CD14-positive monocyte (primary cell): ENCODE measurements at places on chromosomes 13 and 19.

GRCh38 chr13:113789167-113789566, 30.1 kb downstream of the TMEM255B start:
- H3K27ac ChIP-seq: no peak overlapping the region
- H3K36me3 ChIP-seq: no peaks in the 10 kb centered on the region
- H3K4me3 ChIP-seq: no peak overlapping the region

- H3K4me1 ChIP-seq: peaks cover 30% of the 10 kb centered on the region
- no peak overlapping the region for H3K27ac ChIP-seq
- no peak overlapping the region for H3K4me3 ChIP-seq
- no peak for DNase-seq
- H3K36me3 ChIP-seq: peaks cover 71% of the 10 kb centered on the region
- no peaks in the 10 kb centered on the region for H3K27me3 ChIP-seq
Measured at GRCh38 chr19:40759352-40759751, 8.3 kb downstream of the SNRPA start.

GRCh38 chr13:26618726-26619125, 61.2 kb downstream of the WASF3 start:
- DNase-seq: no peak
- H3K36me3 ChIP-seq: no peaks in the 10 kb centered on the region
- no peak overlapping the region for H3K4me3 ChIP-seq
- no peaks in the 10 kb centered on the region for H3K4me1 ChIP-seq
- peaks cover 2% of the 10 kb centered on the region for H3K27me3 ChIP-seq
- H3K27ac ChIP-seq: no peak overlapping the region

DNA sequence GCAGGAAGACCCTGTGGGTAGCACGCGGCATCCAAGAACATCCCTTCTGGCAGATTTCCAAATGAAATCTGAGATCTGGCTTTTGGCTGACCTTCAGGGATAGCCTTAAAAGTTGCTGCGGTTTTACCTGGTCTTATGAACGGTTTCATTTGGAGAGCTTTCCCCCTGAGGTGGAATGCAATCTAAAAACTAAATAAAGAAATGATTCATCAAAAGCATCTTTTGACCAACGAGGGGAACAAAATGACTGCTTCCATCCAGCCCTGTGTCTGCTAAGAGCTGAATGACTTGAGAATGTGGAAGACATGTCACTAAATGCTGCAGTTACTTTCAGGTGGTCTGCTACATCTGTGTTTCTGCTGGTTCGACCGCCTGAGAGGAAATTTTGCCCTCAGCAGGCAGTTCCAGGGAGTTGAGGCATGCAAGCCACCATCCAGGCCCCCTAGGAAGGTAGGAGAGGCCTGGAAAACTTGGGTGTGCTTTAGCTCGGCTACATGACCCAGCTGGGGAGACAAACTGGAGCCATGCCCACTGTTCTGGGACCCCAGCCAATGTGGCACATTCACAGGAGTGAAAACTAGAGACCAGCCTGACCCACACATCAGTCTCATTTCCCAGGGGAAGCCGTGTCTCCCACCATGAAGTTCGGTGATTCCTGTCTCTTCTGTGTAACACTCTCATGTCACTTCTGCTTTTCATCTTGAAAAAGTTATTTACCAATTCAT, 175.1 kb upstream of the KL start:
- H3K36me3 ChIP-seq: no peaks in the 10 kb centered on the region
- no peaks in the 10 kb centered on the region for H3K27me3 ChIP-seq
- H3K4me3 ChIP-seq: no peak overlapping the region
- H3K27ac ChIP-seq: no peak overlapping the region

DNA sequence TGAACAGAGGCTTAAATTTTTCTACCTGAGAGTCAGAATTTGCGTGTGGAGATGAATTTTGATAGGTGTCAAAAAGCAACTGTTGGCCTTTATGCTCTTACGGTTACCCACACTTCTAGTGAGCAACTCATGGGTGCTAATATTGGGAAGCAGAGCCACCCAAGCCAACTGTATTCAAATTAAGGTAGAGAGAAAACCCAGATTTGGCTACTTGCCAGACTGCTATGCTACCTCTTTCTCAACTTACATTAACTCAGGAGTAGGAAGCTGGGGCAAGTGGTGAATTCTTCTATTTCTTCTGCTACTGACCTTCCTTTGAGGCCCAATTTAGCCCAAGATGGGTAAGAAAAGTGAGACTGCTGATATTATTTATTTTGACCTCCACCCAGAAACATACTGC, 83.9 kb downstream of the OLFM4 start:
- H3K4me1 ChIP-seq: no peaks in the 10 kb centered on the region
- H3K27ac ChIP-seq: no peak overlapping the region
- no peak overlapping the region for H3K4me3 ChIP-seq
- no peaks in the 10 kb centered on the region for H3K36me3 ChIP-seq
- DNase-seq: no peak

DNA sequence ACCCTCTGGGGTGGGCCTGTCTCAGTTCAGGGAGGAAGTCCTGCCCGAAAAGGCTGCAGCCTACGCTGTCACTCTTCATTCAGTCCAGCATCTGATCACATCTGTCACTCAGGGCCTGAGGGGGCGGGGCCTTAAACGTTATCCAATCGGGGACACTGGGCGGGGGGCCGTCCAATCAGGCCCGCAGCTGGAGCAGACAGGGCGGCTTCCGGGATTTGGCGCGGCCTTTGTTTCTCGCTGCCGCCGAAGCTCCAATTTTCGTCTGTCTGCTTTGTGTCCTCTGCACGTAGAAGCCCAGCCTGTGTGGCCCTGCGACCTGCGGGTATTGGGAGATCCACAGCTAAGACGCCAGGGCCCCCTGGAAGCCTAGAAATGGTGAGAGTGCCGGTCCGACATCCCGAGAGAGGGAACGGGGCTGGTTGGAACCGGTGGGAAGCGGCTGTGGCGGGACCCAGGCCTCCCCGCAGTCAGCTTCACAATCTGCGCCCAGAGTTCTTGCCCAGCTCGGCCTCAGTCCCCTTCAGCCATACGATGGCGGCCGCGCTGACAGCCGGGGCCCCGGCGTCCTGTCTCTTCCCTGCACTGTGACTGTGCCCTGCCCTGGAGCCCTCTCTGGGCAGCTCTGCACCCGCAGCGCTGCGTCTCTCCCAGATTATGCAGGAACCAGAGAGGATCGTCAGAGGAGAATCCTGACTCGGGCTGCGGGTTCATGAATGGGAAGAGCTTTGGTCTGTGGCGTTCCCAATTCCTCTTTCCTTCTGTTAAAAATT, at the start of gene ZNF730:
Gene ZNF730 (plus strand): TSS at position 224 of the 770 bp plus-strand sequence. CDS start 149 bp downstream, at position 373.
- peaks cover 9% of the 10 kb centered on the region for H3K4me1 ChIP-seq
- H3K27ac ChIP-seq: peak within 1 kb of the TSS; percentile 59
- peaks cover 9% of the 10 kb centered on the region for H3K36me3 ChIP-seq
- peak; percentile 36 for DNase-seq
- H3K4me3 ChIP-seq: peak within 1 kb of the TSS; percentile 49

- no peaks in the 10 kb centered on the region for H3K27me3 ChIP-seq
- DNase-seq: no peak
- H3K4me3 ChIP-seq: peak overlapping the region; percentile 82
- H3K27ac ChIP-seq: peak overlapping the region; percentile 96
- H3K4me1 ChIP-seq: peaks cover 15% of the 10 kb centered on the region
Measured at GRCh38 chr19:9818175-9818733, 625 bp downstream of the FBXL12 start.

- no peak overlapping the region for H3K4me3 ChIP-seq
- H3K27ac ChIP-seq: no peak overlapping the region
- no peaks in the 10 kb centered on the region for H3K36me3 ChIP-seq
- H3K27me3 ChIP-seq: peaks cover 48% of the 10 kb centered on the region
- peaks cover 6% of the 10 kb centered on the region for H3K4me1 ChIP-seq
Measured at GRCh38 chr13:111112196-111112595, 2.9 kb upstream of the ARHGEF7 start.
